ENCODE measurements at places on chromosomes 5 and 9.

DNA sequence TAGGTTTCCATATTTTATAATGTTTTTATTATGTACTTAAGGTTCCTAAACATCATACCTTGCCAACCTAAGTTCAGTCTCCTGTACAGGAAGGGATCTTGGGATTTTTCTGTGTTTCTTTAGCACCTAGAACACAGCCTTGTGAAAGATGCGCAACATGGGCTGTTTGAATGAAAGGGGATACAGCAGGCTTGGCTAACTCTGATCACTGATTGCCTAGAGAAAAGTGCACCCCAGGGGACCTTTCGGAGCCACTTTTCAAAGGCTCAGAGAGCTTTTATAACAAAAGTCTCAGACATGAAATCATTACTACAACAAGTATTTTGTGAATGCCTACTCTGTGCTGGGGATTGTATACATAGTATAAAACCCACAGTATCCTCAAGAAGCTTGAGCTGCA is 261.6 kb downstream of the BNC2 start:
- DNase-seq: no peak

- no peak for DNase-seq
Observed at GRCh38 chr9:34271265-34272006, 57.6 kb downstream of the KIF24 start.

GRCh38 chr9:93303806-93304573 is 120.1 kb downstream of the WNK2 start:
- DNase-seq: no peak

DNA sequence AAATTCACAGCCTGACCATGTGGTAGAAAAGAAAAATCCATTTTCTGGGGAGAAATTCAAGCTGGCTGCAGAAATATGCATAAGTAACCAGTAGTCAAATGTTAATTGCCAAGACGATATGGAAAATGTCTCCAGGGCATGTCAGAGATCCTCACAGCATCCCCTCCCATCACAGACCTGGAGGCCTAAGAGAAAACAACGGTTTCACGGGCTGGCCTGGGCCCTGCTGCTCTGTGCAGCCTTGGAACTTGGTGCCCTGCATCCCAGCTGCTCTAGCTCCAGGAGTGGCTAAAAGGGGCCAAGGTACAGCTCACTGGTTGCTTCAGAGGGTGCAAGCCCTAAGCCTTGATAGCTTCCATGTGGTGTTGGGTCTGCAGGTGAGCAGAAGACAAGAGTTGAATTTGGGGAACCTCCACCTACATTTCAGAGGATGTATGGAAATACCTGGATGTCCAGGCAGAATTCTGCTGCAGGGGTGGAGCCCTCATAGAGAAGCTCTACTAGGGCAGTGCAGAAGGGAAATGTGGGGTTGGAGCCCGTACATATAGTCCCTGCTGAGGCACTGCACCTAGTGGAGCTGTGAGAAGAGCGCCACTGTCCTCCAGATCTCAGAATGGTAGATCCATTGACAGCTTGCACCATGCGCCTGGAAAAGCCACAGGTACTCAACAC is 49.7 kb downstream of the PTBP3 start:
- no peak for DNase-seq

DNA sequence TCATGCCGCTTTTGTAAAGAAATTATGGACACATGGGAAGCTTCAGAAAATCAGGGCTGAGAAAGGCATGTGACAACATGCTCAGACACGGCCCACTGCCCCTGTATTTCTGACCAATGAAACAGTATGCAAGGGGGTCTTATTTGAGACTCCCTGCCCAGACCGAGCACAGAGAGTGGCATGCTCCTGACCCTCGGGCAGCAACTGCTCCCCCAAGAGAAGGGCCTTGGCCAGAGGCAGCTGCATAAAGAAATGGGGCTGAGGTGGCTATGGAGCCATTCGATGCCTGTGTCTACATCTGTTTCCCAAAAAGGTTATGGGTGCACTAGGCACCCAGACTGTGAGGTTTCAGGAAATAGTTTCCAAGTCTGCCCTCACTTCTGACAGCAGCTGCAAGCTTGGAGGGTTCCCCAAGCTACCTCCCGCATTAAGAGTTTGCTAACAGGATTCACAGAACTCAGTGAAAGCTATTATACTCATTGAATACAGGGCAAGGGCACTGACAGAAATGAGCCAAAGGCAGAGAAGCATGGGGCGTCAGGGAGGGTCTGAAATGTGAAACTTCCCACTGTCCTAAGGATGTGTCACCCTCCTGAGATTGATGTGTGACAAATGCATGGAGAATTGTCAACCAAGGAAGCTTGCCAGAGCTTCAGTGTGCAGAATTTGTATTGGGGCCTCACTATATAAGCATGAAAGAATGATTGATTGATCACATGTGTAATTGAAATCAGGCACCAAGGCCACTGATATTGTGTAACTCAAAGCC is 94.3 kb downstream of the DAP start:
- no peak for DNase-seq

- no peak for DNase-seq
Observed at GRCh38 chr9:5621327-5621726, 7.6 kb upstream of the RIC1 start.

GRCh38 chr5:50898966-50899365 is 232.5 kb downstream of the PARP8 start:
- no peak for DNase-seq

DNA sequence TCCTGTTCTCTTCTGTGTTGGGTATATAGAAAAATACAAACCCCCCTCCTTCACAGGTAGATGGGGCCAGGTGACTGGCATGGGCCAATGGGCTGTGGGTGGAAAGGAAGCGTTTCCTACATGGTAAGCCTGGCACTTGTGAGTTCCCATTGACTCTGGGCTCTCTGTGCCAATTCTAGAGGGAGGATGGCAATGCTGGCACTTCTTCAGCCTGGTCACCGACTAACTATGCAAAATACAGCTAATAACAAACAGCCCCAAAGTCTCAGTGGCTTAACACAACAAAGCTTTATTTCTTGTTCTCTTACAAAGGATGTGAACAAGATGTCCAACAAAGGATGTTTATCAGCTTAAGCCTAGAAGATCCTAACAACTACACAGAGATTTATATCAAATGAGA is 258.1 kb downstream of the SYK start:
- no peak for DNase-seq

- DNase-seq: no peak
Observed at GRCh38 chr9:129008469-129008965, 19.6 kb downstream of the SH3GLB2 start.

- DNase-seq: no peak
Observed at GRCh38 chr9:74683322-74683721, 186.2 kb downstream of the RORB start.

- DNase-seq: no peak
Observed at GRCh38 chr5:50667023-50667652, 701 bp downstream of the PARP8 start.

GRCh38 chr5:50672663-50673062 is 6.2 kb downstream of the PARP8 start:
- DNase-seq: no peak

DNA sequence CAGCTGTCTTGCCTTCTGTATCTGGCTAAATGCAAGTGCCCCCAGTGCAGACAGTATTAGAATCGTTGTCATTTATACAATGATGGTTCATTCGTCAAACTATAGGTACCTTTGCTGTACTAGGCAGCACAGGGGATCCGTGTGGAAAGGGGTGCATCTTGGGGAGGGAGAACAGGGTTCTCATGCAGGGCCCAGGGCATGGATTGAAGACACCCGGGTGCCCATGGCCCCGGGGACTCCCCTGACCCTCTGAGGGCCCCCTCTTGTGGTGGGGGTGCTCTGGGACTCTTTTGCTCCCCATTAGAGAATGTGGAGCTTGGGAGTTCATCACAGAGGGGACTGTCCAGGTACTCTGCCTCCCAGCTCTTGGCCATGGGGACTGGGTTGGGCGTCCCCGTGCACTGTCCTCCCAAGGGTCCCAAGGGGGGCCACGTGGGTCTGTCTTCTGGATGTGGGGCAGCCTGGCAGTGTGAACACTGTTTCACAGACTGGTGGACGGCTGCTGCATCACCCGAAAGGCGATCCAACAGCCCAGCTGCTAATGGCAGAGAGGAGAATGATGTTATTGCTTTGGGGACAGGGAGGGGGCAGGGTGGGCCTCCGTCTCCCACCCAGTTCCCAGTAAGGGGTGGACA is 36.9 kb upstream of the RXRA start:
- no peak for DNase-seq

DNA sequence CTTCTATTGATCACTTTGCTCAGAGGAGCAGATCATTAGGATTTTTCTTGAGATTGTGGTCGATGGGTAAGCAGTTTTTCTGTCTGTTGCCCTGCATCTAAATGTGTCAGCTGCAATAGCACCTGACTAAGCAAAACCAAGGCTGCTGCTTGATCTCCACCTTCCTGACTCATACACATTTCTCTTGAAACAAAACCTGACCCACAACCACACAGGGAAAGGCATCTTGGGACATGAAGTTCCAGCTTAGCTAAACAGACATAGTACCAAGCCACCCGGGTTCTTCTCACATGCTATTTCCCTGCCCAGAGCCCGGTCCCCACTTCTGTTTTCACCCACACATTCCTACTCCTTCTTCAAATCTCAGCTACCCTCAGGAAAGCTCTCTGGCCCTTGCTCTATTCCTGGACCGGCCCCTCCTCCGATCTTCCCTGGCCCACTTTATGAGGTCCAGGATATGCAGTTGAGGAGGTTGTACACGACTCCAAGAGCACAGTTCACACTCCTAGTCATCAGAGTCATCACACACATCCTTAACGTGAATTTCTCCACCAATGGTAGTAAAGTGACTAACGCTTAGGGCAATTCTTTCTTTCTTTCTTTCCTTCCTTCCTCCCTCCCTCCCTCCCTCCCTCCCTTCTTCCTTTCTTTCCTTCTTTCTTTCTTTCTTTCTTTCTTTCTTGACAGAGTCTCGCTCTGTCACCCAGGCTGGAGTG is 16.0 kb upstream of the ZBTB43 start:
- no peak for DNase-seq

- no peak for DNase-seq
Observed at GRCh38 chr5:174317256-174317894, 271.9 kb downstream of the NSG2 start.

- no peak for DNase-seq
Observed at GRCh38 chr5:56580864-56581263, 234.5 kb upstream of the MAP3K1 start.

DNA sequence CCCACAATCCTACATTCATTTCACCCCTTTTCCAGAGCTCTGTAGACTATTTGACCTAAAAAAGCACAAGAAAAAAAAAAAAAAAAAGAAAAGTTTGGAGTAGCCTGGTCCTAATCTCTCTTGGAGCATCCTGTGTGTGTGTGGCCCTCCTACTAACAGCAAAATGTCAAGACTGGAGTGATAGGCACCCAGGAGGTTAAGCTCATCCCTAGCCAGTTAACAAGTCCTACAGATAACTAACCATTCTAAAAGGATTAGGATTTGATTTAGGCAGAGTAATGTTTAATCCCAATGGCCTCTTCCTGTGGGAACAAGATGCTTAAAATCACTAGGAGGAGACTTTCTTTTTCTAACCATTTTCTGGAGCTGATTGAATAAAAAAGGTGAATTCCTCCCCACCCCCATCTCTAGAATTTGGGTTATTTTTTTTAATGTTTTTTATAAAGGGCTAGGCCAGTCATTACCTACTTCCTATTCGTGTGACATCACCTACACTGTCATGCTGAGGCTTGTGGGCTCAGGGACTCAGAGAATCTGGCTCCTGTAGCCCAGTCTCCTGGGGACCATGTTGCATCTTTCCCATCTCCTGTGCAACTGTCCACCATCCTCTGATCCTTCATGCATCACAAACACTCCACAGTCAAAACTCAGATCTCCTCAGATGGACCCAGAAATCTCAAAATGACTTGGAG is 43.2 kb upstream of the NR3C1 start:
- DNase-seq: no peak

GRCh38 chr5:83145241-83145640 is 67.9 kb downstream of the XRCC4 start:
- no peak for DNase-seq

DNA sequence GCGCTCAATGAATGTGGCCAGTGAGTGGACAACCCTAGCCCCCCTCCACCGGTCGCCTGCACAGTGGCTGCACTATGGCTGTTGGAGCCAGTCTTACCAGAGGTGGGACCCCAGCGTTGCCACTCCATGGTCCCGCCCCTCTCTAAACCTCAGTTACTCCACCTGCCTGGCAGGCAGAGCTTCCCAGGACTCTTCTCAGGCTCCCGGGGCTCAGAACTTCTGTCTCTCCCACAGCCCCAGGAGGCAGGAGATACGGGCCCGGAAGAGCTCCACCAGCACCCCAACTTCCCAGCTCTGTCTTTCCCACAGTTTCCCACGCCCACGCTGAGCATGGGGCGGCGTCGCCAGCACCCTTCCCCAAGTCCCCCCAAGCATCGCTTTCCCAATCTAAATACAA is 975 bp downstream of the RASGEF1C start:
- DNase-seq: no peak

- DNase-seq: no peak
Observed at GRCh38 chr5:170582644-170583330, 79.0 kb downstream of the KCNIP1 start.

- no peak for DNase-seq
Observed at GRCh38 chr5:124572971-124573370, 173.5 kb downstream of the ZNF608 start.

GRCh38 chr5:172616136-172616535 is 24.9 kb upstream of the NEURL1B start:
- DNase-seq: no peak

DNA sequence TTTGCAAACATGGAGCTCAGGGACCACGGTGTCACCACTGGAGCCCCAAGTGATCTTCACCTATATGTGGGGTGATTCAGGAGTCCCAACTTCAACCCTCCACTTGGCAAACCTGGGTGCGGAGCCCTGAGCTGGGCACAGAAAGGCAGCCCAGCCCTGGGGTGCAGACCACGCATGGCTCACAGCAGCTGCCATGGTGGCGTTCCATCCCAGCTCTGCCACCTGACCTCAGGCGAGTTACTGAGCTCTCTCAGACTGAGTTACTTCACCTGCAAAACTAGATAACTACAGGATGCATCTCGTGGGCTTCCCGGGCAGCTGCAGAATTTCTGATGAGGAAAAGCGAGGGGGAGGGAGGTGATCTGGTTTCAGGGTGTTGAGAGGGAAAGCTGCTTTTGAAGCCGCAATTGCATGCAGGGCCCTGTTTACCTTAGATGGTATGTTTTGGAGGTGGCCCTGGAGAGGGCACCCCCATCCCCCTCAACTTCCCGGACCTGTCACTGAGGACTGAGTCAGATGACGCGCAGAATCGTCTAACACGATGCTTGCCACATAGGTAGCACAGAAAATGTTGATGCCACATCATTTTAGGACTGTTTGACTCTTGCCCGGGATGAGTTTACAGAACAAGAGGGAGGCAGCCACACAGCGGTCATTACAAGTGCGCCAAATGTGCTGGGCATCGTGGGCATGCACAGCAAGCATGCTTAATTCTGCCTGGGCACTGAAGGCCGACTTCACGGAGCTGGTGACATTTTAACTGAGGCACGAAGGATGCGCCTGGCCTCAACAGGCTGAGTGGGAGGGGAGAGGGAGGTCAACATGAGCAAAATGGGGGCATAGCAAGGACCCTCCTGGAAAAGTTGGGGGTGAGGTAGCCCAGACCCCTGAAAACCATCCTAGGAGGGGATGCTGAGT is 154.6 kb downstream of the COL23A1 start:
- DNase-seq: no peak

- DNase-seq: no peak
Observed at GRCh38 chr9:27499451-27499850, 24.6 kb upstream of the IFNK start.
